ENCODE measurements at places on chromosomes 5 and 9.

- no peak for DNase-seq
Measured at GRCh38 chr5:36701085-36701698, 94.8 kb downstream of the SLC1A3 start.

GRCh38 chr5:158056130-158056825 is 197.3 kb upstream of the CLINT1 start:
- no peak for DNase-seq

DNA sequence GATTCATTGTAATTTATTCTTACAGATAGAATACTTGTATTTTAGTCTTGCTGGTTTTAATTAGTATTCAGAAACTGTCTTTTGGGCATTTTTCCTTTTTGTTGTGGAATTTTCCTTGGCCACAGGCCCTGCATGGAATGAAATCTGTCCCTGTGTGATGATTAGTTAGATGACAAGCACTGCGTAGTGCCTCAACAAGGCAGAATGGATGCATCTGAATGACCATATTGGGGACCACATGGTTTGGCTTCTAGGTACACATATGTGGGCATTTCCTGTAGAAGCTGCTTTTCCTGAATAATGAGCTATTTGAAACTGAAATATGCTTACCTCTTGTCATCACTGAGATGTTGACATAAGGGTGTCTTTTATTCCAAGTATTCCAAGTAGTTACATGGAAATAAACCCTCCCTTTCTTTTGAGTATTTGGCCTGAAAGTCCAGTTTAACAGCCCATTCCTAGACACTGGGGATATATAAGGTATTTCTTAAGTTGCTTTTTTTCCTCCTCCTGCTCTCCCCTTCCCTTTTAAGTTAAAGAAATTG is 147.3 kb downstream of the YTHDC2 start:
- DNase-seq: no peak

DNA sequence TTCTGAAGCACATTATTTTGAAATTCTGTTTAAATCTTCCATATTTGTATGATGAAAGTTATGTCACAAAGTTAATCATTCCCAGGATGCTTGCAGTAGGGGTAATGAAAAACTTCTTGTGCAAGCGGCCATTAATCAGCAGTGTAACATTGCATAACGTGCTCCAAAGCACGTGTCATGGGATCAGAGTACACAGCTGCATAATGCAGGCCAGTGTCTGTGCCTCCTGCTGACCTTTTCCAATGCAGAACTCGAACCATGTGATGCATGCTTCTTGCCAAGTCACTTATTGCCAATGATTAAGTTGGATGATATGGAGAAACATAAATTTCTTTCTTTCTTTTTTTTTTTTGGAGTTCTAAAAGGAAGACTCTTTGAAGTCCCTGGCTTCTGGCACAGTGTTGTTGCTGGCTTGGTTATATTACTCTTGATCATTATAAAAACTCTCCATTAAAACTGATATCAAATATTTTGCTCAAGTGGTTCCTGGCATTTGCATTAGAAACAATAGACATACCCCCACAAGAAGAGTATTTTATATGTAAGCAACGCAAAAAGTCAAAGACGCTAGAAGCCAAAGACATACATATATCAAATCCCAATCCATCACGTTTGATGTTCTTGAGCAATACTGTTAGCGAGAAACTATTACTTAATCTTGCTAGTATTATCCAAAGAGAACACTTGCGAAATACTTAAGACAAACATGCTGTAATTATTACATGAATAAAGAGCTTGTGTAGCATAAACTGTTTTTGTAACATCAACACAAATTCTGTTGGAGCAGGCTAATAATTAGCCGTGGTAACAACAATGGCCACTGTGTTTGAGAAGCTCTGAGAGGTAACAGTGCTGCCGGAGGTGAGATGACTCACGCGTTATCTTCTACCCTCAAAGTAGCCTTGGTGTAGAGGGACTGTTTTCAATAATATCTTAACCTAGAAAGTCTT is 164.2 kb downstream of the AUH start:
- peak; percentile 86 for DNase-seq

- DNase-seq: no peak
Measured at GRCh38 chr5:154860765-154861164, 2.3 kb downstream of the CNOT8 start.

DNA sequence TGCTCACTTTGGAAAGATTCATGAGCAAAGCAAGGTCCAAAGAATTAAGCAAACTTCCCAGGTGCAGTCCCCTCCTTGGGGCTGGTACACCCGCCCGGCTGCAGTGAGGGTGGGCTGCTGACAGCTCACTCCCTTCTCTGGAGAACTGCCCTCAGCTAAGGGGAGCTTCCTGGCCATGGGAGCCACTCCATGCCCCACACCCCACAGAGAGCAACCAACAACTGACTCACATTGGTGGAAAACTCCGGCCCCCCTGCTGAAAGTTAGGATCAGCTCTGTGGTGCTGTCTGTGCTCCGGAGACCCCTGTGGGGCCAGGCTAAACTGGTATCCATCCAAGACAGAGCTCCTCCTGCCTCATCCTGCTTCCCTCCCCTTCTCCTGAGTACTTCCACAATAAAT is 223.0 kb downstream of the GABBR2 start:
- no peak for DNase-seq

DNA sequence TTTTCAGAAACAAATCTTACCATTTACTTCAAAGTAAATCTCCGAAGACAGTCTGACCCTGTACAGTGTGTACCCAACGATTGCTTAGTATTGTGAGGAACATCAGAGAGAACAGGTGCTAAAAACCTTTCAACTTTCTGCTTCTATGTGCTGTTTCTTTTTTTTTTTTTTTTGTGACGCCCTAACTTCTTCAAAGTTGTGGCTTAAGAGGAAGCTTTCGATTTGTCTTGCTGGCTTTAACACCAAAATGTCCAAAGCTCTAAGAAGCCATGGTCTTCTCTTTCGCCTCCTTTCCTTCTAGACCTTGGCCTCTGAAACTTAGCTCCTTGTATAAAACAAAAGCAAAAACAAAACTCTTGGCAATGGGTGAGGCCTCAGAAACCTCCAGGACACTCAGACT is 1.2 kb downstream of the TNFSF8 start:
- DNase-seq: no peak

GRCh38 chr9:29773676-29774075 is 2200.4 kb upstream of the C9orf72 start:
- DNase-seq: no peak

DNA sequence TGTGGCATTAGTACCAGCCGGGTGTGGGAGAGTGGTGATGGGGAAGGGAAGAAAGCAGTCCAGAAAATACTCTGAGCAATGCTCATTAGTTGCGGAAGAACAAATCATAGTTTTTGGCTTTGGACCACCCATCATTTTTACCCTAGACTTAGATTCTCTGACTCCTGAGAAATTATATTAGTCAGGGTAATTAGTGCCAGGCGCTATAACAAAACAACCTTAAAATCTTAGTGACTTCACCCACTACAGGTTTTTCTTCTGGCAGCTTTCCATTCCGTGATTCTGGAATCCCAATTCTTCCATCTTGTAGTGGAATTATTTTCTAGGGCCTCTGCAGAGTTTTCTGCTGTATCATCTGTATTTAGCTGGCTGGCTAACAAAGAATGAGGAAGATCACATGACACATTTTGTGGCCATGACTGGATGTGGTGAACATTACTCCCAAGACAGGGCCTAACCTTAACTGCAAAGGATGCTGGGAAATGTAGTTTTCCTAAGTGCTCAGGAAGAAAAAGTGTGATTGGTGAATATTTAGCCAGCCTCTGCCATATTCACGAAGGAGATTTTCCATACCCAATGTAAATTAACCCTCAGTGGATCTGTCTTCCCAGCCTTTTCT is 373.0 kb upstream of the MEF2C start:
- DNase-seq: no peak

- DNase-seq: no peak
Measured at GRCh38 chr5:120533581-120533980, 69.5 kb downstream of the PRR16 start.

DNA sequence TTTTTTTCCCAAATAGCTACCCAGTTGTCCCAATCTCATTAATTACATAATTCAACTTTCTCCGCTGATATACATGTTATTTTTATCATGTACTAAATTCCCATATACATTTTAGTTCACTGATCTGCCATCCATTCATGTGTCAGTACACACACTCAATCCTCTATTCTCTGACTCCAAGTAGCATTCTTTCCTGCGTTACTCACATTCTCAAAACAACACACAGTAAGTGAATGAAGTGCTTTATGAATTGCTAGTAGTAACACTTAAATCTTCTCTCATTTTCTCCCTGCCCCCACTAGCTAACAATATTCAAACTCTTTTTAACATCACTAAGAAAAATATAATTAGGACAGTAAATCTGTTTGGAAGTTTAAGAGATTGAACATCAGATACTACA is 8.9 kb downstream of the ZNF366 start:
- no peak for DNase-seq

DNA sequence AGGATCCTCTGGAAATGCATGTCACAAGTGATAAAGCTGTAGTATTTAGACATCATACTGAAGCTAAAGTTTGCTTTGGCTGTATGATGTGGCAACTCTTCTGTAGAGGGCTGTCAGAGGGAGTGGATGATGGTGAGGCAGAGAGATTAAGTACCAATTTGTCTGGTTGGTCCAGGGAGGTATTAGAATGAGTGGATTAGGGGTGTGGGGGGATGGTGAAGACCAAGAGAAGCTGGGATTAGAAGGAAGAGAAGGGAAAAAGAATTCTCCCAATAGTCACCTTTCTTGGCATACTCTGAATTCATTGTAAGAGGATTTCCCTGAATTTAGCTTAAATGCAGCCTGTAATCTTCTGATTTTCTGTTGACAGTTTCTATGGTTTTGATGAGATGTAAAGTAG is 3.6 kb downstream of the PCDHAC2 start:
- DNase-seq: no peak

DNA sequence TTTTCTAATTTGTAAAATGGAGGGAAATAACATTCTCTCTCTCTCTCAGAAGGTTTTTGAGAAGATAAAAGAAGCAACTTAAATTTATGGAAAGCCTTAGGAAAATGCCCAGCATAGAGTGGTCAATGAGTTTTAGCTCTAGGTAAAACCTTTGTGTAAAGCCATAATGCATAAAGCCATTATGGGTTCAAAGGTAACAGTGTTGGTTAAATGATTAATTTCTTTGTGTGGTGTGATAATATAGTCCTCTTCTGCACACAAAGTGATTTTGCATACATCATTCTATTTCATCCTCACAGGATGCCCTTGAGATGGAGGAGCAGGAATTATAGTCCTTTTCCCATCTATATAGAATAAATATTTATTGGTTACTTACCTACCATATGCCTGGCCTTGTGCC is 602.9 kb downstream of the CSNK1G3 start:
- DNase-seq: no peak

GRCh38 chr9:98191181-98191608 is 1.2 kb downstream of the CORO2A start:
- no peak for DNase-seq

GRCh38 chr5:40799258-40799657 is 1.1 kb upstream of the PRKAA1 start:
- DNase-seq: no peak

- no peak for DNase-seq
Measured at GRCh38 chr5:145778144-145778900, 56.8 kb downstream of the PRELID2 start.

- no peak for DNase-seq
Measured at GRCh38 chr5:12777342-12777741, 873.1 kb upstream of the CTNND2 start.

- no peak for DNase-seq
Measured at GRCh38 chr9:113516840-113517577, 53.5 kb downstream of the RGS3 start.

DNA sequence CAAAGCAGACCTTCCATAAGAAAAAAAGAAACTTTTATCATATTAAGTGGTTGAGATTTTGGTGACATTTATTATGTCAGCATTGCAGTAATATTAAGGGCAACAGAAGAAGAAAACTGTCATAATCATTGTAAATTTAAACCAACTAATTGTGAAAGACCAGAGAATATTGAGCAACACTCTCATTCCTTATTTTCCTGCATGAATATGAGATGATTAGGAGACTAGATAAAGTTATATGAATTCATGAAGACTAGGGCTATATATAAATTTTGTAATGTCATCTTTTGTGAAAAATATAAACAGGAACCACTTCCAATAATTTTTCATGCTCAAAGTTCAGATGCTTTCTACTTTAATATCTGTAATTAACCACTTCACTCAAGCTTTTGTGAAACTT is 974.5 kb upstream of the CDH10 start:
- DNase-seq: no peak

- DNase-seq: no peak
Measured at GRCh38 chr5:56465769-56466135, 232.6 kb upstream of the ANKRD55 start.

GRCh38 chr5:68759593-68759992 is 334.2 kb upstream of the SLC30A5 start:
- DNase-seq: no peak
